ENCODE measurements at places on chromosomes 12 and 14.

DNA sequence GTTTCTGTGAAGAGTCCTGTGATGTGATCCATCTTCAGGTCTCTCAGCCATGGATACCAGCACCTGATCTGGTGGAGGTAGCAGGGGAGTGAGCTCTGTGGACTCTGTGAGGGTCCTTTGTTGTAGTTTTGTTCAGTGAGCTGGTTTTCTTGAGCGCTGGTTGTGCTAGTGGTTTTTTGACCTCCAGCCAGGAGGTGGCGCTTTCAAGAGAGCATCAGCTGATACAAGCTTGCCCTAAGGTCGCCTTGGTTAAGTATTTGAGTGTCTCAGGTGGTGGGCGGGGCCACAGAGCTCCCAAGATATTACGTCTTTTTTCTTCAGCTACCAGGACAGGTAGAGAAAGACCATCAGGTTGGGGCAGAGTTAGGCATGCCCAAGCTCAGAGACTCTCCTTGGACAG, 139.7 kb downstream of the TTLL5 start:
- DNase-seq = peak; percentile 10

DNA sequence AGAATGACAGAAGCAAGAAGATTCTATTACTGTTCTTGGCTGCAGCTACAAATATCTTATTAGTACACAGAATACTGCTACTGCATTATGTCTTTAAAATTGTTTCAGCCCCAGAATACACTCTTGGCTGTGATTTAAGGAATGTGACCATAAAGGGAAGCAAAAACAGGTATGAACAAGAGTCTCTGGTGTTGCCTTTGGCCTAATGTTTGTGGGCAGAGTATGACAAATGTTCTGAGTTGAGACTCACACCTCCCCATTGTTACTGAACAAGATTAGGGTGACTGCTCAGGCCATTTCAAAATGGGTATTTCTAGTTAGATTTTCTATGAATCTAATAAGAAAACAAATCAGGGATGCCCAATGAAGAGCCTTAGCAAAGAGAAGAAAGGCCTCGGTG, 28.5 kb downstream of the TTC6 start:
- no peak for DNase-seq

DNA sequence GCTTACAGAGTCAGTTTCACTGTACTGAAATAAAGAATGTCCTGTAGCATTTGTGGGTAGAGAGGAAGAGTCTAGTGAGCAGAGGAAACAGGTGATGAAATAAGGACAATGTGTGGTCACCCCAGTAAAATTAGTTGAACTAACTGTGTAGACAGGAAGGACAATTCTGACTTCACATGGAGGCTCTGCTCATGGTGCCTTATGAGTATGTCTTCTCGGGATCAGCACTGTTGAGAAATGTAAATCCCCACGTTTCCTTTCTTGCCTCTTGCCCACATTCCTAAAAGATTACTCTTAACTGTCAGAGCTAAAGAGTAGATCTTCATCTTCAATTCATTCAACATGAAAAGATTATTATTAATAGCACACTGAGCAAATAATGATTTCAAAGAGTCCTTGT, 113.2 kb upstream of the FLRT2 start:
- DNase-seq = no peak

GRCh38 chr14:23401291-23401690, 6.8 kb downstream of the MYH6 start:
- DNase-seq = no peak

DNA sequence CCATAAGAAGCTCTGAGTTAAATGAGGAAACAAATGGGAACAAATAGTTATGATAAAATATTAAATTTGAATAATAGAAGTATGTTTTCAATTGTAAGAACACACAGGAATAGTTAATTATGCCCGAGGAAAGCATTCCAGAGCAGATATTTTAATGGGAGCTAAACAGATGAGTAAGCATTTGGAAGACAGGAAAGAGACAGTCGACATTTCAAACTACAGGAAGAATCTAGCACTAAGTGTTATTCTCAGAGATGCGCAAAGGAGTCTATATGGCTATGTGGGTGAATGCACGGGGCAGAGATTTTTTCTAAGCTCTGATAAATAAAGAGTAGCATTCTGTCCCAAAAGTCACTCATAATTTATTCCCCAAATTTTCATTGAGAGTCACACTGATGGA, 64.5 kb upstream of the SSTR1 start:
- DNase-seq = no peak

DNA sequence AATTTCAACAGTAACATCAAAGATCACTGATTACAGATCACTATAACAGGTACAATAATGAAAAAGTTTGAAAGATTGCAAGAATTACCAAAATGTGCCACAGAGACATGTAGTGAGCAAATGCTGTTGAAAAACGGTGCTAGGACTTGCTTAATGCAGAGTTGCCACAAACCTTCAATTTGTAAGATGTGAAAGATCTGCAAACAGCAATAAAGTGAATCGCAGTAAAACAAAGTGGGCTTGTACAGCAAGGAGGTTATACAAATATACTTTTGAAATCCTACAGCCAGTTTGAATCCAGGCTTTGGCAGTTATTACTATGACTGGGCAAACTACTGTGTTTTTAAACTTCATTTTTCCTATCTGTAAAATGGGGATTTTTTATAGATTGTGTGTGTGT, 1.0 kb upstream of the PLEKHA5 start:
- DNase-seq = no peak

DNA sequence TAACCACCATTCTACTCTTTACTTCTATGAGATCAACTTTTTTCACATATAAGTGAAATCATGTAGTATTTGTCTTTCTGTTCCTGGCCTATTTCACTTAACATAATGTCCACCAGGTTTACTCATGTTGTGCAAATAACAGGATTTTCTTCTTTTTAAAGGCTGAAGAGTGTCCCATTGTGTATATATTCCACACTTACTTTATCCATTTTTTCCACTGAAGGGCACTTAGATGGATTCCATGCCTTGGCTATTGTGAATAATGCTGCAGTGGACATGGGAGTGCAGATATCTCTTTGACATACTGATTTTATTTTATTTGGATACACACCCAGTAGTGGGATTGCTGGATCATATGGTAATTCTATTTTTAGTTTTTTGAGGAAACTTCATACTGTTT, 181.1 kb upstream of the HMGA2 start:
- DNase-seq = no peak

- no peak for DNase-seq
Measured at GRCh38 chr14:71346685-71347084, 439.4 kb downstream of the PCNX1 start.

DNA sequence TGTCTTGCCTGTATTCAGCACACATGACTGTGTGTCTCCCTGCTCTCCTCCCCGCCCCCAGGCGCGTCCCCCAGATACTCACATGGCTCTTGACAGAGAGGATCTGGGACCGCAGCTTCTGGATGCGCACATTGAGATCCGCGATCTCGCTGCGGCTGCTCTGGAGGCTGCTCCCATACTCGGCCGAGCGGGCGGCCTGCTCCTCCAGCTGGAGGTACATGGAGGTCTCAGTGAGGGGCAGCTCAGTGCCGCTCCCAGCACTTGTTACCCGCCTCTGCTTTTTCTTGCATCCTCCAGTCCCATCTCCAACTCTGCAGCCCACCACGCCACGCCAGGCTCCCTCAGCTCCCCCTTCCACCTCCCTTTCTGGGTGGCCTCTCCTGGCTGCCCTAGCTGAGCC, 18.9 kb downstream of the KRT80 start:
- DNase-seq = no peak

GRCh38 chr12:93007544-93007943, 78.4 kb upstream of the EEA1 start:
- DNase-seq = no peak

Data from NCI-H69 (cell line).